Mesothelial cell of epicardium (in vitro differentiated cells): ENCODE measurements at places on chromosomes 1 and 21.

DNA sequence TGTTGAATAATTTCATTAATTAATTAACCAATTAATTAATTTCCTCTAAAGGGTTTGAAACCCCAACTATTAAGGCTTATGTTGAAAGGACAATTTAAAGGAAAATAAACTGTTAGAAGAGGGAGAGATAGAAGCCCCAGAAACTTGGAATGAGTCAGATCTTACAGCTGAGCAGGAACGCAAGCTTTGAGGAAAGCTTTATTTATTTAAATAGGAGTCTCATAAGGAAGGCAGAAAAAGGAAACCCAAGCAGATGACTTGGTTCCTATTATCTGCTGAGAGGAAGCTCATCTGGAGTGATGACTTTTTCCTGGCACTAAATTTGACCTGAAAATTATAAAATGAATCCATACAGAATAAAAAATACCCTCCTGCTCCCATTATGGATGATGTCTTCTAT, 105.1 kb downstream of the ROR1 start:
- DNase-seq = no peak

DNA sequence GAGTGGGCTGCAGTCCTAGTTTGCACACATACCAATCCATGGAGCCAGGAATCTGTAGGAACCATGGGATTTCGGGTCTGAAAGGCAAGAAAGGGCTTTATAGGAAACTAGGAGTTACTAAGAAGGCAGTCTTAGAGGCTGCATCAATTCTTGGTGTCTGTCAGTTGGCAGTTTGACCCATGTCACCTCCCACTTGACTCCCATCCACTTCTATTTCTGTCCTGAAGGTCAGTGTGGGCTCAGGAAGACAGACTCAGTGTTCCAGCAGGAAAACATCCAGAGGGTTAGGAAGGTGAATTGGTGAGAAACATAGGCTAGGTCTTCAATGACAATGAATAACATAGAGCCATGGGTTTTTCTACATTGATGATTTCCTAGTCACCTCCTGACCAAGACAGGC, 4.0 kb downstream of the CYP4A11 start:
- no peak for DNase-seq

DNA sequence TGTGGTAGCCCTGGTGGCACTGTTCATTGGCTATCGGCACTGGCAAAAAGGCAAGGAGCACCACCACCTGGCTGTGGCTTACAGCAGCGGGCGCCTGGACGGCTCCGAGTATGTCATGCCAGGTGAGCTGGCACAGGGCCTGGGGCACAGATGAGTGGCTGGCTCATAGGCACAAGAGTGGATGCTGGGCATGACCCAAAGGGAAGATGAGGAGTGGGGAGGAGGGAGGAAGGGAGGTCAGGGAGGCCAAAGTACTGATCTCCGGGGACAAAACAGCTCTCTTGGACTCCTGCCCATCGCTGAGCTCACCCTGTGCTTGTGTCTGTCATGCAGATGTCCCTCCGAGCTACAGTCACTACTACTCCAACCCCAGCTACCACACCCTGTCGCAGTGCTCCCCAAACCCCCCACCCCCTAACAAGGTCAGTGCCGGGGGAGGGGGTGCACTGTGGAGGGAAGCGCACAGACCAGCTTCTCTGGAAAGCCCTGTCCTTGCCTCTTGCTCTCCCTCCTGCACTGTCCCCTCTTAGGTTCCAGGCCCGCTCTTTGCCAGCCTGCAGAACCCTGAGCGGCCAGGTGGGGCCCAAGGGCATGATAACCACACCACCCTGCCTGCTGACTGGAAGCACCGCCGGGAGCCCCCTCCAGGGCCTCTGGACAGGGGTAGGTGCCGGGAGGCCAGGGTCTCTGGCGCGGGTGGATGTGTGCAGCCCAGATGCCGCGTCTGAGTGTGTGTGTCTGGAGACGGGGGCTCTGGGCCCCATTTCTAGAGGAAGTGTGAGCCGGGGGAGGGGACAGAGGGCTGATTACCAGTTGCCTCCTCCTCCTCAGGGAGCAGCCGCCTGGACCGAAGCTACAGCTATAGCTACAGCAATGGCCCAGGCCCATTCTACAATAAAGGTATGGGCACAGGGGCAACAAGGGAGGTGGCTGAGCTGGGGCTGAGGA, 7.3 kb upstream of the LRRC71 start:
- DNase-seq = no peak

DNA sequence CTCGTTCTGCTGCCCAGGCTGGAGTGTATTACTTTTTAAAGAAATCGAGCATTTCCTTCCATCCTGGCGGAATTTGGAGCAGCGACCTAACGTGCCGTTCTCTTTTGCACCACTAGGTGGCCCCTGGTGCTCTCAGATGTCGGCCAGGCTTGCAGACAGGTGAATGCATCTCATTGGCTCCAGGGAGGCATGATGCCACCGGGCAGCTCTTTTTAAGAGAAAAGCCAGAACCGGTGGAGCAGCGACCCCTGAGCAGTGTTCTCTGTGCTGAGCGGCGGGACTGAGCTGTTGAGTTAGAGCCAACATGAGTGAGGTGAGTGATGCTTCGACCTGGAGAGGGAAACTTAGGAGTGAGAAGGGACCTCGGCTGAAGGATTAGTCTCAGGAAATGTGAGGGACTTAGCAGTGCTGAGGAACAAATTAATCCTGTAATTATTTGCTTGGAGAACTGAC, at the start of gene PCP4:
Gene PCP4, plus strand, starts transcription at position 241 of the 453 bp plus-strand sequence. Its CDS starts 64 bp downstream, at position 305.
- DNase-seq = peak; percentile 81

DNA sequence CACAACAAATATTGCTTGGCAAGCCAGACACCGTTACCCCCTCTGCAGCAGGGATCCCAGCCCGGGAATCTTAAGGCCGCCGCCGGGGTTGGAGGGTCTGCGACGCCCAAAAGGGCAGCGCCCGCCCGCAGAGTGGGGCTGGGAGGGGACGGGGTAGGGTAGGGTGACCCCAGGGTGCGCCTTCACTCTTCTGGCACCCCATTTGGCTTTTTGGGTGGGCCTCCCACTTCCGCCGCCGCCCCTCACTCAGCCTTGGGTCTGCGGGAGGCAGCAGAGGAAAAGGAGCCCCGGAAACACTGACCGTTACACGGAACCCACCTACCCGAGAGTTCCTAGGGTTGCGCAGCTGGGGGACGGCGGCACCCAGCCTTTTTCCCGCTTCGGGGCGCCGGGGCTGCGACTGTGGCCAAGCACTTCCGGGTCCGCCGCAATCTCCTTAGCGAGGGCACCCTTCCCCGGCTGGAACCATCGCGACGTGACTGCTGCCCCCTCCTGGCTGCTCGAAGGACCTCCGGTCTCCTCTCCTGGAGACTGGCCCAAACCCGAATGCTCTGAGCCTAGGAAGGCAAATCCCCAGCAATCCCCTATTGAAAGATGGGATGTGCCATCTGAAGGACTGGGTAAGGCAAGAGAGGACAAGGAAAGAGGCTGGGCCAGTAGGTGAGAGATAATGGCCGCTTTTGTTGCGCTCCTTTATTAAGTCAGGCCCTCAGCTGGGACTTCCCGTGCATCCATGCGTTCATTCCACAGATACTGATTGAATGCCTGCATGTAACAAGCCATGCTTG, at the start of gene PIGC:
Gene PIGC, minus strand, starts transcription at position 404 of the 788 bp plus-strand sequence. CDS start 1,447 bp downstream, outside the sequence.
- DNase-seq = peak; percentile 75

- no peak for DNase-seq
Measured at GRCh38 chr21:45228171-45228641, 59.5 kb downstream of the POFUT2 start.

- DNase-seq = no peak
Measured at GRCh38 chr1:228011721-228012311, 5.0 kb downstream of the WNT3A start.

DNA sequence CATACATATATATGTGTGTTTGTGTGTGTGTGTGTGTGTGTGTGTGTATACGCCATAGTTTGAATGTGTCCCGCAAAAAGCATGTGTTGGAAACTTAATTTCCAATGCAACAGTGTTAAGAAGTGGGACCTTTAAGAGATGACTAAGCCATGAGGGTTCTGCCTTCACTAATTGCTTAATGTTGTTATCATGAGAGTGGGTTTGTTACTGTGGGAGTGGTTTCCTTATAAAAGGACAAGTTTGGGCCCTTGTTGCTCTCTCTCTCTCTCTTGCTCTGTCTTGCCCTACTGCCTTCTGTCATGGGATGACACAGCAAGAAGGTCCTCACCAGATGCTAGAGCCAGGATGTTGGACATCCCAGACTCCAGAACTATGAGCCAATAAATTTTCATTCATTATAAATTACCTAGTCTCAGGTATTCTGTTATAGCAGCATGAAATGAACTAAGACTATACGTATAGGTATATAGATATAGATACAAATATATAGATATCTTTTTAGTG, 103.8 kb upstream of the ZC3H11B start:
- no peak for DNase-seq

DNA sequence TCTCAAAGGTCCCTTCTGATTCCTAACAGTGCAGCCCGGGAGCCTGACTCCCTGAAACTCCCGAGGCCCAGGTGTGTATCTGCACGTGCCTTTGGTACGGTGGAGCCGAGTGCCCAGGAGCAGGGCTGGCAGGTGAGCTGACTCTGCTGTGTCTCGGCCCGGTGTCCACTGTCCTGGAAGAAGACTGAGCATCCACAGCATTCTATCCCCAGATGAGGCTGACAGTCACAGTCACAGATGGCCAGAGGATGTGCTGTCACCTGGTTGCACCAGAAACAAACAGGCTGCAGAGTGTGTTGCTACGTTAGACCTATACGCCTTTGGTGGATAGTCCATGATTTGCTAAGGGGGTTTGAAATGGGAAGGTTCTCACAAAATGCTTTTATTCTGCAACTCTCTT, 9.8 kb downstream of the ETV3L start:
- DNase-seq = no peak

DNA sequence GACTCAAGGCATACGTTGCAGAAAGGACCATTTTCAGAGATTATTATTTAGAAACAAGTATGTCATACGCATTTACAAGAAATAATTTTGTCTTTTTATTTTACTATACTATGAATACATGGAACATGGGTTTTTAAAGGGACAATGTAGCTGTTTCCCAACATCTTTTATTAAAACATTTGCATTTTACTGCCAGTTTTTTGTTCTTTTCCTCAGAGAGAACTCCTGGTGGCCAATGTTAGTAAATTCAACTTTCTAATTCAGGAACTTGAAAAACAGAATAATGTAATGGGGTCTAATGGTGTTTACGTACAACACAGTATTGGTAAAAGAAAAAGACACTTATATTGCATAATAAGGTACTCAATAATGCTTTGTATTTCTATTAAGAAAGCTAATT, 14.9 kb downstream of the PRDM2 start:
- DNase-seq = no peak

DNA sequence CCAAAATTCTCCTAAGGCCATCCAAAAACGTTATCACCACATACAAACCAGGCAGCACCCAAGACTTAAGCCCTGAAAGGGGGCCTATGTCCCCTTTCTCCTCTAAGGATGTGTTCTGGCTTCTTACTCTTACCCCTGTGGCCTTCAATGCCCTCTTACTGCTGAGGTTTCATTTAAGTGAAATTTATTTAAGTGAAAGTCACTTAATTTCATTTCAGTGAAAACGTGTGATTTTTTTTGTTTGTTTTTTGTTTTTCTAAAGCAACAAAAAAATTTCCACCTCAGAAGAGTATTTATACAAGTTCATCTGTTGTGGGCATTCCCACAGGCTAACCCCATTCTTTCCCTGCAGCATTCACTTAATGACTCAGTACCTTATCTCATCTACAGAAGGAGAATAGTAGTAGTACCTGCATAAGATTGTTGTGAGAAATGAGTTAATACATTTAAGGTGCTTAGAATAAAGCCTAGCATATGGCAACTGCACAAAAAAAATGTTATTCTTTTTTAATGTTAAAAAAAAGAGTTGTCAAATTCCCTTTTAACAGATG, 220.6 kb downstream of the CHRM3 start:
- DNase-seq = no peak

DNA sequence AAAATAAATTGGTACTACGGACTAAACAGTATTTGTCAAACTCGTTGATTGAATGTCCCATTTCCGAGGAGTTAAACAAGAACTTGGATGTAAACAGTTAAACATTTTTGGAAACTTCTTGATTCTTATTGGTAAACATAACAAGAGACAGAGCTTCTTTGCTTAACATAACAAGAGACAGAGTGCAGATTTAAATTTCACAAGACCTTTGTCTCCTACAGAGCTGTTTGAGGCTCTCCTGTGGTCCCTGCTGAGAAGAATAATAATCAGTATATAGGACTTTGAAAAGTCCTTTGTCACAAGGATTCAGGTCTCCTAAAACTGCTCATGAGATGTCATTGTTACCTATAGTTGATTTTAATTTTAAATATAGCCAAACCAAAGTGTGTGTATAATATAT, 170.6 kb upstream of the C21orf91 start:
- no peak for DNase-seq

- peak; percentile 88 for DNase-seq
Measured at GRCh38 chr1:156129687-156130577, 15.4 kb downstream of the LMNA start.

- no peak for DNase-seq
Measured at GRCh38 chr1:6984986-6985385, 199.7 kb downstream of the CAMTA1 start.

DNA sequence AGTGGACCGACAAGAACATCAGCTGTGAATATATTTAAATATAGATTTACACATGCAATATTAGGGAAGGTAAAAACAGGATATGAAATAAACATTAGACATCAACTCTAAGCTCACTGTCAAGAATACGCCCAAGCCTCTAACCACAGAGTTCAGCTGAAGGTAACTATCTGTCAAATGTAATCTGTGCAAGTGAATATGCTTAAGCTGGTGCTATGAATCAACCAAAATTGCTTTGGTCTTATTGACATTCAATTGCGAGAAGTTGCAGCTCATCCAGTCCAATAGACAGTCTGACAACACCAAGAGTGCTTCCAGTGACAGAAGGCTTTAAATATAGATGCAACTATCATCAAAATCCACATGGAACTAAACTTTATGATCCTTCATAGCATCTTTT, 32.3 kb downstream of the USH2A start:
- DNase-seq = no peak

DNA sequence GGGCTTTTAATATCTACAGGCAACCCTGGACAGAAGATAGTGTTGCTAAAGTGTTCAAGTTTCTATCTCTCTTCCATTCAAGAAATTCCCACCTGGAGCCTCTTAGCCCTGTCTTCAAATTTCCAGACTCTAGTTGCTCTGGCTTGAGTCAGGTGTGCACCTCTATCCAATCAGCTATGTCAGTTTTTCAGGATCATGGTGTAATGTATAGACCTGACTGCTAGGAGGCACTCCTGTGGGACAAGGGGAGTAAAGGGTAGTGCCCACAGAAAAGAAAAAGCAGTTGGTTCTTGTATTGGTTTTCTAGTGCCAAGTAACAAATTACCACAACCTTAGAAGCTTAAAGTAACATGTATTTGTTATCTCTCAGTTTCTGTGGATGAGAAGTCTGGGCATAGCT, 6.2 kb upstream of the ZRANB2 start:
- DNase-seq = no peak

GRCh38 chr1:209363112-209363511, 220.4 kb upstream of the CAMK1G start:
- no peak for DNase-seq

GRCh38 chr1:23394181-23394580, 24.5 kb upstream of the ZNF436 start:
- DNase-seq = no peak

- no peak for DNase-seq
Measured at GRCh38 chr1:241635556-241636152, 4.5 kb downstream of the CHML start.
